DMS153 (cell line): ENCODE measurements at places on chromosomes 3 and 15.

GRCh38 chr3:131846296-131846924 lies 188.4 kb downstream of the CPNE4 start:
- no peak for DNase-seq

DNA sequence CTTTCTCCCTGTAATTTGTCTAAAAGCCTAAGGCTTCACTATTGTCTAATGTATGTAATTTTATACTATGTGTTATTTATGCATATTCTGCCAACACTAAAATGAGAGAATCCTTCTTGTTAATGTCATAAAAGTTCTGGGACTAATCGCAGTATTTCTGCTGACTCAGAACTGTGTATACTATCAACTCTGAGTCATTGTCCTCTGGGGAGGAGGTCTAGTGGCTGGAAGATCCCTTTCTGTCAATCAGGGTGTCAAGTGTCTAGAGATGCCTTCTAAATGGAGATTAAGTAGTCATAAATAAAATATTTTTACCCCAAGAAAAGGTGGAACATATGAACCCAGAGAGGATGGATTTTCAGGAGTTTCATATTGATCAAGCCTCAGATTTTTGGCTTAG lies 473.4 kb downstream of the AGBL1 start:
- no peak for DNase-seq

DNA sequence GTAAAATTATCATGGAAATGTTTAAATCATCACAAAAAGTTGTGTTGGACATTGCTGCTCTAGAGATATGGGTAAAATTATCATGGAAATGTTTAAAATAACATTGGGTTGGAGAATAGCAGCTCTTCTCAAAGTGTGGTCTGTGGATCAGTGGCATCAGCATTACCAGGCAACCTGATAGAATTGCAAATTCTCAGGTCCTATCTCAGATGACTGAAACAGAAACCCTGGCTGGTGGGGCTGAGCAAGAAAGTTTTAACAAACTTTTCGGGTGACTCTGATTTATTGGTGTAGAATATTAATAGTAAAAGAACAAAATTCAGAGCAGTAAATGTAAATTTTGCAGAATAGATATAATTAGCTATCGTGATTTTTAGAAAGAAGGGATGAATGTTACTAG lies 28.9 kb downstream of the NXPE3 start:
- no peak for DNase-seq

DNA sequence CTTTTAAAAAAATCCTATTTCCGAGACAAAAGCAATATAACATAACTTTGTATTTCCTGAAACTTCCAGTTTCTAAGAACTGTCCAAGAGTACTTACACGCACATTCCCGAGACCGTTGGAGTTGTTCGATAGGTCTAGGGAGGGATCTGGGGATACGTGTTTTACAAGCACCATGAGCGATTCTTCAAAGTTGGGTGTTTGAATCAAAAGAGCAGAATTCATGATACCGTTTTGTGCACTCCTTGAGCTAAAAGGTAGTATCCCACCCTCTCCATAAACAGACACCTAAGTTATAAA lies 700 bp upstream of the EDEM1 start:
- no peak for DNase-seq

GRCh38 chr3:11482021-11482420 lies 161.7 kb downstream of the VGLL4 start:
- no peak for DNase-seq

- no peak for DNase-seq
These were observed 108.1 kb upstream of the THBS1 start for GRCh38 chr15:39472621-39473297.

- DNase-seq, result no peak
These were observed 370.5 kb downstream of the RORA start for GRCh38 chr15:60858511-60859070.
